ENCODE measurements at places on chromosomes 2 and 18.

DNA sequence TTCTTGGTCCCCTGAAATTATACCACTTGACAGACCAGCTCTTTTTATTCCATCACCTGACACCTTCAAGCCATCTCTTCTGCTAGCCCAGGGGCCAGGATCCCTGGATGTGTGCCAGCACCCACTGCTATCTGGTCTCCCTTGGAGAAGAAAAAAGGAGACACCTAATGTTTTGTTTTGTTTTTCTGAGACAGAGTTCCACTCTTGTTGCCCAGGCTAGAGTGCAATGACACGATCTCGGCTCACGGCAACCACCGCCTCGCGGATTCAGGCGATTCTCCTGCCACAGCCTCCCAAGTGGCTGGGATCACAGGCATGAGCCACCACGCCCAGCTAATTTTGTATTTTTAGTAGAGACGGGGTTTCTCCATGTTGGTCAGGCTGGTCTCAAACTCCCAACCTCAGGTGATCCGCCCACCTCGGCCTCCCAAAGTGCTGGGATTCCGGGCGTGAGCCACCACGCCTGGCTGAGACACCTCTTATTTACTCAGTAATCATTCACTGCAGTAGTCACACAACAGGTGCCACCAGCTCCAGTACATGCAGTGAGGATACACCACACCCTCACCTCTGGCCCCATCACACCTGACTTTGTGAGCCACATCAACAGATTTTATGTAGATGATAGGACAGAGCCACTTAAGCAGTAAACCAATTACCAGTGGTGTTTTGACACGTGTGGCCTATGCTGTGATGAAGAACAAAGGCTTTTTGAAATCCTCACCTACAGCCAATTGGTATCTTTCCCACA is 42.8 kb upstream of the PCBP1 start:
- DNase-seq = no peak

DNA sequence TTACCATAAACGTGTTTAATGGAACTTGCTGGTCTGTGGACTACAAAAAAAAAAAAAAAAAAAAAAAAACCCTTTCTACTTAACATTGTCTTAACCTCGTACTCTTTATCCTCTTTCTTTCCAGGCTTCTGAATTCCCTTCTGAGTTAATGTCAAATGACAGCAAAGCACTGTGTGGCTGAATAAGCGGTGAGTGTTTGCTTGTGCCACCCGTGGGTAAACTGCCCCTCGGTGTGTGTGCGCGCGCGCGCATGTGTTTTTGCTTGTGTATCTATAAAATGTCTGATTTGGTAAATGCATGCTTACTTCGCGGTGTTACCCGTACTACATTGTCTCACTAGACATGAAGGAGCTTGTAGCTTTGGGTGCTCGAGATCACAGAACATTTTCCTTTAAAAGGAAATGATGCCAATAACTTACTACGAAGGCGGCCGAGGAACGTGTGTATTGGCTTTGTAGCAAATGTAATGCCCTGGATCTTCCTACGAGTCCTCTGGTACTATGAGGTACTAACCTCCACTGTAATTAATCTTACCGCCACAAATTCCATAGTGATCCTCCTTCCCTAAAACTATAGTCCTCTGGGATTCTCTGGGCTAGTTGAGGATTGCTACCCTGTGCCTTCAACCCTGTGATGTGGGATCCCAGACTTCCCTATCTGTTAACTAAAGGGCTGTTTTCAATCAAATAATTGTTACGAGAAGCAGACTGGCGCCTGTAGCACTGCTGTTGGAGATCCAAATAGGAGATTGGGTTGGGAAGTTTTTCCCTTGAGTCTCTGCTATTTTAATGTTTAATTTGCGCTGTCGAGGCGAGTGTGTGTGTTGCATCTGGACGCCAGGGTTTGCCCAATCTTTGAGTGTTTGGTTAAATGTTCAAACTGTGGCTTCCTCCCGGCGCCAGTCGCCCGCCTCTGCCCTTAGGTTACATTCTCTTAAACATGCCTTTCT is 1.1 kb downstream of the ID2 start:
- peak; percentile 79 for DNase-seq

GRCh38 chr2:219560037-219560892 is 11.1 kb downstream of the OBSL1 start:
- peak; percentile 24 for DNase-seq

- DNase-seq = peak; percentile 77
Observed at GRCh38 chr18:11497585-11497984, 111.8 kb upstream of the SLC35G4 start.

DNA sequence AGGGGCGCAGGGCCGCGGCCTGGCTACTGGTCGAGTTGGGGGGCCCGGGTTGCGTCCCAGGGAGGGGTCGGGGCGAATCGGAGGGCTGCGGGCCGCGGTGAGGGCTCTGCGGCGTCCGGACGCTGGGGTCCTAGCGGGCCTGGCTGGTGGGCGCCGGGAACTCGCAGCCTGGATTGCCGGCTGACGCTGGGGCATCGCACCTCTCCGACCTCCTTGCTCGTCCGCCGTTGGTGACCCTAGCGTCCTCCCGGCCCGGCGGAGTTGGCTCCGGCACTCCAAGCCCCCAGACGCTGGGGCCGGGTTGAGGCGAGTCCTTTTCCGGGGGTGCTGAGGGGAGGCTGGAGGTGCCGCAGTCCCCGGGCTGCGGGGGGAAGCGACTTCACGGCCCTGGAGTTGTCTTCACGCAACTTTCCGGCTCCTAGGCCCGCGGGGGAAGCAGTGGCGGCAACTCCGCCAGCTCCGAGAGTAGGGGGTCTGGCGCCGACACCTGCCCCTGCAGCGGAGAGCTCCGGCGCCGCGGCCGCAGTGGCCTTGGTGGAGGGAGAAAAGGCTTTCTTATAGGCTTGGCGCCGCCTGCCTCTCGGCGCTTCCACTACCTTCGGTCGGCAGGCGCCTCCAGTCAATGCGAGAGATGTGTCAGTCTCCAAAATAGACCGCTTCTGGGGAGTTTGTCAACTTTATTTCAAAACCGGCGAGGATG is 70.3 kb downstream of the HAUS1 start:
- peak; percentile 78 for DNase-seq
